ENCODE measurements at places on chromosomes 16 and 17. TPM values are rescaled to one million over a fixed set of nuclear protein-coding genes. Genes with fewer than 3 reads are reported as not detected.

The TLCD1 gene
- 10.2 TPM for polyA plus RNA-seq

The LONP2 gene
- polyA plus RNA-seq, result 49.1 TPM

The ATP1B2 gene
- polyA plus RNA-seq, result 1.3 TPM

The SOST gene
- not detected for polyA plus RNA-seq

The CD7 gene
- polyA plus RNA-seq, result 1.0 TPM

Data from pancreas (tissue), 10 donors.